ENCODE measurements at places on chromosomes 3 and 15.

DNA sequence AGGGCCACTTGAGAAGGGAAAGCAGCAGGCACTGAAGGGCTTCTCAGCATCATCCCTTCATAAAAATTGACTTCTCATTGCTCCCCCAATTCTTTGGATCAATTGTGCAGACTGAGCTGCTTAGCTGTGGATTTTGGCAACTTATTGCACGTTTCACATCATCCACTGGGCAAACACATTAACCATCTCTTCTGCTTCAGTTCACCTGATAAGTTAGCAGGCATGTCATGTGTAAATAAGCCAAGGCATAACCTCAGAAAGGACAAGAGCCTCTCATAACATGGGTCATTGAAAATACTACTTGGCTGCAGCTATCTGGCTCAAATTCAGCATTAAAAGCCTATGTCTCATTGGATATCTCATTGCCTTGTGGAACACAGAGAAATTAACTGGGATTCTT lies 366.5 kb downstream of the LRRC3B start:
- no peak for DNase-seq

DNA sequence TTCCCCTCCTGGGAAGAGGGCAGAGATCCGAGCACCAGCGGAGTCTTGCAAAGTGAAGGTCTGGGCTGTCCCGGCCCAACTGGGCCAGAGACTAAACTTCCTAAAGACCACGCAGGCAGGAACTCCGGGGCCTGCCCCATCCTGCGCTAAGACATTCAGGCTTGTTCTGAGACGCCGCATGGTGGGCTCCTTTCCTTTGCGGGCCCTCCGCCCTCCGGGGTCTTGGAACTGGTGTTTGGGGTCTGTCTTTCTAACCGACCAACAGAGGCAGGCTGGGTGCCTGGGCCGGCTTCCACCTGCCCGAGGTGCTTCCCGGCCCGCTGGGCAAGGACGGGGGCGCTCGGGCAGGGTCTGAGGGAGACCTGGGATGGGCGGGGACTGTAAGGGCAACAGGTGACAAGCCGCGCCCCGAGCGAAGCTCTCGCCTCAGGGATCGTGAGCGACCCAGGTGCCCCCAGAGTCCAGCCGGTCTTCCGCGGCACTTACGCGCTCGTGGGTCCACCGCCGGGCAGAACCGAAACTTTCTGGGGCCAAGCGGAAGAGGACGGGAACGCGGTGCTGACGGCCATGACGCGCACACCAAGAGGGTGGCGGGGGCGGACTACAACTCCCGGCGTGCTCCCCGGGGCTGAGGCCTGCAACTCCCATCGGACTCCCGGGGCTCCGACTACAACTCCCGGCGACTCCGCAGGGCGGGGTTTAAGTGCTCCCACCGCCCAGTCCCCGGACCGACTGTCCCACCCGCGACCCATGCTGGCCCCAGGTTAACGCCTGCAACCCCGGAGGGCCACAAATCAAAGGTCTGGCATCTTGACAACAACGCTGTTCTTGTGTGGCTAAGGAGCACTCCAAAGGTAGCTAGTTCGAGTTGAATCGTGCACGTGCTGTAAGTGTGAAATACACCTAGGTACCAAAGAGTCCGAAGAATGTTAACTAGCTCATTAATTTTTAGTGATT lies at the start of gene FYCO1:
Gene FYCO1, minus strand, starts transcription at position 589 of the 957 bp plus-strand sequence. CDS start 10,914 bp downstream, outside the sequence.
- DNase-seq = peak; percentile 83

DNA sequence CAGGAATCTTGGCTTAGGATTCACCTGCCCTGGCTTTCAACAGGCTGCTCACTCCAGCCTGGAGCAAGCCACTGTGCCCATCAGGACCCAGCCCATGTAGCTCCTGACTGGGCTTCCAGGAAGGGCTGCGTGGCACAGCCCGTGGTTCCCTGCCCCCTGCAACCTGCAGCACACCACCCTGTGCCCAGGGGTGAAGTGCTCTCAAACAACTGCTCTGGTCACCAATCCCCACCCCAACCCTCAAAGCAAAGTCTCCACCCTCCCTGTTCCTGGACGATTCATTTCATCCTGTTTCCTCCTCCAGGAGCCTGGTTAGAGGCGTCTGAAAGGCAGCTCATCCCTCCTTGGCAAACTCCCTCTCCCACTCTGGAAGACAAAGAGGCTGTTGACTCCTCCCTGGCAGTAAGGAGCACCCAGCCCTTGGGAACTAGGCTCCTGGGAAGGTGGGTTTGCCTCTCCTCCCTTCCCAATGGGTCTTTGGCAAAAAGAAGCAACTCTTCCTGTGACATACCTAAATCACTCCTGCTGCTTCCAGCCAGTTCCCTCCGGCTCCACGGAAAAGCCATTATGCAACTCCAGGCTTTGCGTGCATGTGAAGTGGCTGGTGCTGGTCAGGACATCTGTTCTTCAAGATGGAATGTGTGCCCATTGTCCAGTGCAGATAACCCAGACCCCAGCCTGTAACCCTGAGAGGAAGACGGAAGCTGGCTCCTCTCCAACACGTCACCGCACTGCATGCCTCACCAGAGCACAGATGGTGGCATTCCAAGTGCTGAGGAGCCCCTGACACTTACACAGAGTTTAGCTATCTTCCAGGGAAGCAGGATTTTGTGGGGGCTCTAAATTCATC lies 29.1 kb upstream of the VIPR1 start:
- no peak for DNase-seq

DNA sequence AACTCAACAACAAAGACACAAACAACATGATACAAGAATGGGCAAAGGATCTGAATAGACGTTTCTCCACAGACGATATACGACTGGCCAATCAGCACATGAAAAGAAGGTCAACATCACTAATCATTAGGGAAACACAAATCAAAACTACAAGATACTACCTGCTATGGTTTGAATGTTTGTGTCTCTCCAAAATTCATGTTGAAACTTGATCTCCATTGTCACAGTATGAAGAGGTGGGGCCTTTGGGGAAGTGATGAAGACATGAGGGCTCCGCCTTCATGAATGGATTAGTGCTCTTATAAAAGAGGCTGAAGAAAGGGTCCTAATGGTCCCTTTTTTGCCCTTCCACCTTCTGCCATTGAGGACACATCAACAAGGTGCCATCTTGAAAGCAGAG lies 32.3 kb downstream of the ACAP2 start:
- DNase-seq = no peak

GRCh38 chr15:31985607-31986006 lies 44.7 kb upstream of the CHRNA7 start:
- no peak for DNase-seq

- no peak for DNase-seq
Observed at GRCh38 chr15:74378848-74379247, 11.4 kb upstream of the CYP11A1 start.

GRCh38 chr3:192802957-192803899 lies 75.9 kb upstream of the FGF12 start:
- no peak for DNase-seq

All from activated CD4-positive, alpha-beta T cell treated with anti-CD3 and anti-CD28 coated beads for 24 hours (primary cell).